ENCODE measurements at places on chromosomes 7 and 10. TPM values are rescaled to one million over a fixed set of nuclear protein-coding genes. Genes with fewer than 3 reads are reported as not detected.

Gene IQUB
- polyA plus RNA-seq = 0.13 TPM

Gene AZGP1
- polyA plus RNA-seq = 202 TPM

Gene TIMM23
- 51.7 TPM for polyA plus RNA-seq

Gene SPACDR
- 0.13 TPM for polyA plus RNA-seq

Gene ITIH5
- polyA plus RNA-seq = 7.9 TPM

Gene OR2F2
- polyA plus RNA-seq = not detected

Gene SYT15B
- polyA plus RNA-seq = 1.7 TPM

Gene SORCS1
- polyA plus RNA-seq = 0.87 TPM

Gene OR2A1
- polyA plus RNA-seq = 0.05 TPM

Gene SORCS3
- polyA plus RNA-seq = 0.01 TPM

Gene PGAM2
- 1.3 TPM for polyA plus RNA-seq

Gene MRLN
- polyA plus RNA-seq = not detected

Gene LRRC17
- 1.00 TPM for polyA plus RNA-seq

Gene ZNF365
- 0.08 TPM for polyA plus RNA-seq

Gene HOXA6
- 3.6 TPM for polyA plus RNA-seq

Gene FFAR4
- 1.3 TPM for polyA plus RNA-seq

Gene IFIT2
- polyA plus RNA-seq = 5.3 TPM

Gene TMEM236
- polyA plus RNA-seq = 0.79 TPM

Gene CTTNBP2
- 3.4 TPM for polyA plus RNA-seq

Gene ZPBP
- not detected for polyA plus RNA-seq

Gene SPDYE8
- polyA plus RNA-seq = not detected

Gene UNCX
- polyA plus RNA-seq = not detected

Gene STAMBPL1
- polyA plus RNA-seq = 2.6 TPM

All from adipose tissue (tissue), 3 donors.